ENCODE measurements at places on chromosomes 11 and 22. TPM values are rescaled to one million over a fixed set of nuclear protein-coding genes. Genes with fewer than 3 reads are reported as not detected.

XBP1 gene
- total RNA-seq, result 1,383 TPM

CD248 gene
- total RNA-seq, result 24.9 TPM

MS4A4A gene
- 174 TPM for total RNA-seq

SLC7A4 gene
- total RNA-seq, result 1.6 TPM

PLEKHB1 gene
- 0.80 TPM for total RNA-seq

IL17RA gene
- total RNA-seq, result 25.3 TPM

CBX7 gene
- 71.9 TPM for total RNA-seq

PAMR1 gene
- 36.4 TPM for total RNA-seq

MS4A15 gene
- not detected for total RNA-seq

FREY1 gene
- total RNA-seq, result 0.48 TPM

POU2AF2 gene
- not detected for total RNA-seq

SCGB1D2 gene
- total RNA-seq, result 485 TPM

CENPM gene
- total RNA-seq, result 1.9 TPM

OR4A16 gene
- total RNA-seq, result not detected

CARD10 gene
- 10.2 TPM for total RNA-seq

GAB4 gene
- not detected for total RNA-seq

GAL gene
- 1.3 TPM for total RNA-seq

C11orf65 gene
- 1.9 TPM for total RNA-seq

APOA1 gene
- 0.48 TPM for total RNA-seq

APOA5 gene
- not detected for total RNA-seq

MGAT3 gene
- total RNA-seq, result 1.9 TPM

CARNS1 gene
- total RNA-seq, result 0.66 TPM

AP1B1 gene
- total RNA-seq, result 58.2 TPM

YPEL4 gene
- total RNA-seq, result 2.3 TPM

RHOD gene
- total RNA-seq, result 28.1 TPM

UBQLNL gene
- total RNA-seq, result 1.3 TPM

CNTN5 gene
- total RNA-seq, result not detected

FAM111B gene
- total RNA-seq, result 0.66 TPM

OR10A2 gene
- total RNA-seq, result not detected

MS4A6E gene
- total RNA-seq, result 2.1 TPM

DGAT2 gene
- 26.2 TPM for total RNA-seq

OR51I1 gene
- total RNA-seq, result not detected

GLYAT gene
- 15.8 TPM for total RNA-seq

RBMXL2 gene
- not detected for total RNA-seq

GGTLC3 gene
- total RNA-seq, result not detected

TRIM29 gene
- 10.6 TPM for total RNA-seq

OTOG gene
- not detected for total RNA-seq

SOX10 gene
- 0.16 TPM for total RNA-seq

TXN2 gene
- total RNA-seq, result 52.3 TPM

USP2 gene
- total RNA-seq, result 3.8 TPM

RASSF10 gene
- total RNA-seq, result 9.7 TPM

KIAA1671 gene
- total RNA-seq, result 36.4 TPM

Data from breast epithelium (tissue), 4 donors.